ENCODE measurements at places on chromosomes 11 and 22.

- DNase-seq: no peak
These were observed 2.5 kb upstream of the LRRC74B start for GRCh38 chr22:21042978-21043859.

GRCh38 chr11:117502779-117503100 is 175.1 kb downstream of the CEP164 start:
- no peak for DNase-seq

DNA sequence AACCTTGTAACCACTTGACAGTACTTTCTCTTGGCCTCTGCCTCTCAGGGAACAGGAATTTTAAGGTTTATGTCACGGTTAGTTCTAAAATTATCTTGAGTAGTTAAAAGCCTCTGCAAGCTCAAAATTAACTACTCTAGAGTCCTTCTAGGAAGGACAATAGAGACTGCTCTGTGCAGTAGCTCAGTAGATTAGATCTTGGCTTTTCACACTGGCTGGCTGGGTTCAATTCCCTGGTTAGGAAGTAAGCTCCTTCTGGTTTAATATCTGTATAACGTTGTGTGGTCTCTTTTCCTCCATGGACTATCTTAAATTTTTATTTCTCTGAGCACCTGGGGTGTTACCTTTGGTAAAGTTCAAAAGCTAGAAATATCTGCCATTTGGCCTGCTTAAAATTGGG is 109.2 kb downstream of the AASDHPPT start:
- DNase-seq: peak; percentile 11

- DNase-seq: no peak
These were observed 41.2 kb upstream of the POLD3 start for GRCh38 chr11:74550991-74551753.

DNA sequence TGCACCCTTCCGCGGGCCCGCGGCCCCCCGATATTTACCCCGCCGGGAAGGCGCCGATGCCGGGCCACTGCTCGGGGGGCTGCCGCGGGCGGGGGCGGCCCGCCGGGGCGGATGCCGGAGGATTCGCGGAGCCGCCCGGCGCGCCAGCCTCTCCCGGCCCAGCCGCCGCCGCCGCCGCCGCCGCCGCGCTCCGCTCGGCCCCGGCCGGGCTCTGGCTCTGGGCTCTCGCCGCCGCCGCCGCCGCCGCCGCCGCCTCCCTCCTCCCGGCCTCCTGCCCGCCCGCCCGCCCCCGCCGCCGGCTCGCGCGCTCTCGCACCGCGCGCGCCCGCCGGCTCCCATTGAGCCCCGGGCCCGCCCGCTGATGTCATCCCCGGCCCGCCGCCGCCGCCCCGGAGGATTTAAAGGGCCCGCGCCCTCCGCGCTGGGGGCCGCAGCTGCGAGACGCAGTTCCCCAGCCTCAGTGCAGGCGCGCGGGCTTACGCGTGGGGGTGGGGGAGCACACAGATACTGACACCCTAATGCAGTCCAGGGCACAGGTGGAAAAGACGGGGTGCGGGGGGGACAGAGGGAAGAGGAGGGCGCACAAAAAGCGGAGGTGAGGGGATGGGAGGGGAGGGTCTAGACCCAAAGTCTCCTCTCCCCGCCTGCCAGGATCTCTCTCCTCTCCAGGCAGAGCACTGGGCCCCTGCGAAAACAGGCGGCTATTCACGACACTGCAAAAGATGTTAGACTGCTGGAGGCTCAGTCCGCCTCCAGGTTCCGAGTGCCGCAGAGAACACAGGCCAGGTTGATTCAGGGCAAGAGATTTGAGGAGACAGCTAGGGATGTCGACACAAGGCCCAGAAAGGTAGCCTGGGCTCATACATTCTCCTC is at the start of gene CSNK1E:
CSNK1E (minus strand) TSS at position 312 of the 873 bp plus-strand sequence. CDS start 3,276 bp downstream, outside the sequence.
- peak; percentile 32 for DNase-seq

DNA sequence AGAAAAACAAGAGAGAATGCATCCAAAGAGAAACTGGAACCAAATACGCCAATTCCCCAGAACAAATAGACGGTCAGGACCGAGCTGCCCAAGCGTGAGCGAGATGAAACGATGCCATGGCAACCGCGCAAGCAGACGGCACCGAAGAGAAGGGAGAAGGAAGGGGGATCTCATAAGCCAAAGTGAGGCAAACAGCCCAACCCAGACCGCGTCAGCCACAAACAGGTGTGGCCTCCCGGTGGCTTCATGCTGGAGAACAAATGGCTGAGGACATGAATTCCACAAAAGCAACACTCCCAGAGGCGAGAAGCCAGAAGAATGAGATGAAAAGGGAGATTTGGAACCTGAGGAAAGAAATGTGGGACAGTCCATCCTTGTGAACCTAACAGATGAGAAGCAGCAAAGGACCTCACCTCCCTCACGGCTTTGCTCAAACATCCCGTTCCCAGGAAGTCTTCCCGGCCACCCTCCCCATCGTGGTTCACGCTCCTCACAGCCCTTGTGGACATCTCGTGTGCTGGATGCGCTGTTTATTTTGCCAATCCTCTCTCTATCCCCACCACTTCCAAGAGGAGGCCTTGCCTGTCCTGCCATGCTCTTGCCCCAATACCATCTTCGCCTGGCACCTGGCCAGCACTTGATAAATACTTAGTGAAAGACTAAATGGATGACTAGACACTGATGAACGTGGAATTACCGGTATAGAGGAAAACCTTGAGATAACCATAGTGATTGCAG is 89.1 kb upstream of the RTL6 start:
- peak; percentile 33 for DNase-seq

Data from fibroblast of the aortic adventitia (primary cell).